DND-41 (cell line): ENCODE measurements at places on chromosomes 2 and 18.
A peak's percentile ranks its signal among the peaks of the same experiment; 100 is the strongest.

DNA sequence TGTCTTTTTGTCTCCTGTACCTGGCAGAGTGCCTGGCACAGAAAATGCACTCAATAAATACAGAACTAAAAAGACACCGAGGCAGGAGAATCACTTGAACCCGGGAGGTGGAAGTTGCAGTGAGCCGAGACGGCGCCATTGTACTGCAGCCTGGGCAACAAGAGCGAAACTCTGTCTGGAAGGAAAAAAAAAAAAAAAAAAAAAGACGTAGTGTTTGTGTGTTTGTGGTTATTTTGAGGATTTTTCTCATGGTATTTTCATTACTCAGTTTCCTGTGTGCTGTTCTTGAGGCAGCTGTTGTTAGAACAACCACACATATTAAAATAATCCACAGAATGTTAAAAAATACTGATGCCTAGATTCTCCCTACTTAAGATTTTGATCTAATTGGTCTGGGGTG lies 519.2 kb upstream of the SPHKAP start:
- DNase-seq, result no peak
- no peaks in the 10 kb centered on the region for H3K4me1 ChIP-seq
- no peaks in the 10 kb centered on the region for H3K27me3 ChIP-seq
- H3K36me3 ChIP-seq, result no peaks in the 10 kb centered on the region

DNA sequence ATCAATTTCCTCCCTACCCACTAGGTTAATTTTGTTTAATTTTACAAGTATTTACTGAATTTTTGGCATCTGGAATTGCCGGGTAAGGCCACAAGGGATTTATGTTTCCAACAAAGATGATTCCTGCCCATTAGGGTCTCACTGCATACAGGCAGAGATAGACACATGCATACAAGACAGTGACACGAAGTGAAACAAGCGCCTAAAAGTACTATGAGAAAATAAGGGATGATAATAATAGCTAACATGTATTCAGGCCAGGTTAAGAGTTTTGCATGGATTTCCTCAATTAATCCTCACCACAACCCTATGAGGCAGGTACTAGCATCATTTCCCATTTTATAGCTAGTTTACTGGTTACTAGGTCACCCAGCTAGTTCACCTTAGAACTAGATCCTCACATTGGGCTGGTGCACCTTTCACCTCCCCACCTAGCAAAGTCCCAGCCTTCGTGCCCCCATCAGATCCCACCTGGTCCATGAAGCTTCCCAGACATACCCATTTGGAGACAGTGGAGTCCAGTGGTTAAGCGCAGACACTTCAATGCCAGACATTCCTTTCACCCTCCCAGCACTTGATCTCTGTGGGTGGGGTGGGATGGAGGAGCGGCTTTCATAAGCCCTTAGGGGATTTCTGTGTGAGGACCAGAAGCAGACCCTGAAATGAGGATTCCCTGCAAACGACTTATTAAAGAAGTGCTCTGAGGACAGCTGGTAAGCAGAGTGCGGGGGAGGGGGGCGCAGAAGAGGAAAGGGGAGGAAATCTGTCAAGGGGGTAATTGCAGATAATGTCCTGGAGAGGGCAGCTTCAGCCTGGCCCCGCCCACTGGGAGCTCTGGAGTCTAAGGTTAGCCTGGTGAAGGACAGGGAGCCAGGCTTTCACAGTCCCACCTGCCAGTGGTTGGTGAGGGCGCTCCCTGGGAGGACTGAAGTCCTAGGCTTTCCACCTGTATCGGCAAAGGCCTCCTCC lies 5.8 kb upstream of the DGUOK start:
- H3K4me3 ChIP-seq, result no peak overlapping the region
- H3K36me3 ChIP-seq, result no peaks in the 10 kb centered on the region
- DNase-seq, result peak; percentile 37
- H3K27ac ChIP-seq, result no peak overlapping the region
- H3K4me1 ChIP-seq, result peaks cover 2% of the 10 kb centered on the region
- no peaks in the 10 kb centered on the region for H3K27me3 ChIP-seq

DNA sequence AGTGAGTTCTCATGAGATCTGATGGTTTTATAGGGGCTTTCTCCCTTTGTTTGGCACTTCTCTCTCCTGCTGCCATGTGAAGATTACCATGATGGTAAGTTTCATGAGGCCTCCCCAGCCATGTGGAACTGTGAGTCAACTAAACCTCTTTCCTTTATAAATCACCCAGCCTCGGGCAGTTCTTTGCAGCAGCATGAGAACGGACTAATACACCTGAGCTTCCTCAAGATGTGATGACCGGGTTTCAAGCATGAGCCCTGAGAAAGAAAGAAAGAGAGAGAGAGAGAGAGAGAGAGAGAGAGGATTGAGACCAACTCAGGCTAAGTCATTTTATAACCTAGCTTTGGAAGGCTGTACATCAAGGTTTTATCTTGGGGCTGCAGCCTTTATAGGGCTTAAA lies 167.7 kb upstream of the SERPINE2 start:
- H3K4me1 ChIP-seq, result no peaks in the 10 kb centered on the region
- no peak overlapping the region for H3K27ac ChIP-seq
- no peak overlapping the region for H3K4me3 ChIP-seq
- no peaks in the 10 kb centered on the region for H3K27me3 ChIP-seq

DNA sequence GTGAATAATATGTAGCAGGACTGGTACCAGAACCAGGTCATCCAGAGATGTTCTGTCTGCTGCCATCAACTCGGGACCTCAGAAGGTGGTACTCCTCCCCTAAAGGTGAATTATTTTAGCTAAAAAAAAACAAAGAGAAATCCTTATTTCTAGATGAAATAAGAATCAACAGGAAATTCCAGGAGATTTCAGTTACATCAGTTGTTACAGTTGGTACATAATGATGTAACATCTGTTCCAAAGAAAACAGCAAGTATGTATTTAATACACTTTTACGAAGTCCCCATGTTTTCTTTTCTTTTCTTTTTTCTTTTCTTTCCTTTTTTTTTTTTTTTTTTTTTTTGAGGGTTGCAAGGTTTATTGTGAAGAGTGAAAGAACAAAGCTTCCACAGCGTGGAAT lies 33.6 kb upstream of the CD28 start:
- no peak for DNase-seq
- H3K27ac ChIP-seq, result peak overlapping the region; percentile 47
- no peaks in the 10 kb centered on the region for H3K27me3 ChIP-seq
- H3K4me3 ChIP-seq, result no peak overlapping the region
- H3K4me1 ChIP-seq, result peaks cover 33% of the 10 kb centered on the region

- no peaks in the 10 kb centered on the region for H3K27me3 ChIP-seq
- no peak overlapping the region for H3K4me3 ChIP-seq
- H3K4me1 ChIP-seq, result no peaks in the 10 kb centered on the region
- H3K27ac ChIP-seq, result no peak overlapping the region
- no peak for DNase-seq
Measured at GRCh38 chr2:108257757-108258331, 18.1 kb downstream of the SULT1C3 start.

DNA sequence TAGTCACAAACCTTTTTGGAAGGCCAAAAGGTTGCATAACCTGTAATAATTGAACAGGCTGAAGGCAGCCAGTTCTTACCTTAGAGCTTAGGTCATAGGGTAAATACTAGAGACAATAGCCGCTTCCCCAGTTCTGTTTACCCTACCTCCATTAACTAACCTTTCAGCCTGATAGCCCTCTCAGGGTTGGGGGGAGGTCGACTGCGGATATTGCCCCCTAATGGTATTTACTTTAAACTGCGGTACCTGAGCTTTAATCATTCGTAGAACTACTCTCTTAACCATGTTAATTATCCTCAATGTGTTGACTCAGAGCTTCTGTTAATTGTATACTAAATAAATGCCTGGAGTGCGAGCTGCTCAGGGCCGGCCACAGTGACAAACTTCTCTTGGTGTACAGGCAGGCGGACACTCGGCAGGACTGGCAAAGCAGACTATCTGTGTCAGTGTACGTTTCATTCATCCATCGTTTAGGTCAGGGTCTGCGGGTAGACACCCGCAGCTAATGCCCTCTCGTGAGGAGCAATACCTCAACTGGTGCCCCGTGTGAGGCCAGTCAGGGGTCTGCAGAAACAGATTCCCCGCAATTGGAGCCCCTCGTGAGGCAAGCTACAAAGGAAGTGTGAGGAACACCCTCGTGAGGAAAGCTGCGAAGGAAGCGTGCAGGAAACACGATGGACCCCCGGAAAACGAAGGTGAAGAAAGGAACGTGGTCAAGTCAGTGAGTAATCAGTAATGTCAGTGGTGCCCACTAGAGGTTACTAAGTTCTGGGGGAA lies 115.3 kb upstream of the SCN7A start:
- no peaks in the 10 kb centered on the region for H3K4me1 ChIP-seq
- no peaks in the 10 kb centered on the region for H3K27me3 ChIP-seq
- H3K4me3 ChIP-seq, result no peak overlapping the region

- H3K27ac ChIP-seq, result no peak overlapping the region
- H3K4me3 ChIP-seq, result no peak overlapping the region
- H3K36me3 ChIP-seq, result no peaks in the 10 kb centered on the region
- H3K27me3 ChIP-seq, result peaks cover 12% of the 10 kb centered on the region
- no peaks in the 10 kb centered on the region for H3K4me1 ChIP-seq
Measured at GRCh38 chr2:26615860-26616705, 25.1 kb downstream of the CIB4 start.

- no peak overlapping the region for H3K4me3 ChIP-seq
- H3K27me3 ChIP-seq, result no peaks in the 10 kb centered on the region
- peaks cover 31% of the 10 kb centered on the region; the same call in 1 of the 2 replicates for H3K36me3 ChIP-seq
- 0 out of 2 replicates have a peak overlapping the region, but pooled peaks have one; percentile 35 for H3K27ac ChIP-seq
- peaks cover 9% of the 10 kb centered on the region for H3K4me1 ChIP-seq
Measured at GRCh38 chr18:46859855-46860254, 57.5 kb downstream of the PIAS2 start.

DNA sequence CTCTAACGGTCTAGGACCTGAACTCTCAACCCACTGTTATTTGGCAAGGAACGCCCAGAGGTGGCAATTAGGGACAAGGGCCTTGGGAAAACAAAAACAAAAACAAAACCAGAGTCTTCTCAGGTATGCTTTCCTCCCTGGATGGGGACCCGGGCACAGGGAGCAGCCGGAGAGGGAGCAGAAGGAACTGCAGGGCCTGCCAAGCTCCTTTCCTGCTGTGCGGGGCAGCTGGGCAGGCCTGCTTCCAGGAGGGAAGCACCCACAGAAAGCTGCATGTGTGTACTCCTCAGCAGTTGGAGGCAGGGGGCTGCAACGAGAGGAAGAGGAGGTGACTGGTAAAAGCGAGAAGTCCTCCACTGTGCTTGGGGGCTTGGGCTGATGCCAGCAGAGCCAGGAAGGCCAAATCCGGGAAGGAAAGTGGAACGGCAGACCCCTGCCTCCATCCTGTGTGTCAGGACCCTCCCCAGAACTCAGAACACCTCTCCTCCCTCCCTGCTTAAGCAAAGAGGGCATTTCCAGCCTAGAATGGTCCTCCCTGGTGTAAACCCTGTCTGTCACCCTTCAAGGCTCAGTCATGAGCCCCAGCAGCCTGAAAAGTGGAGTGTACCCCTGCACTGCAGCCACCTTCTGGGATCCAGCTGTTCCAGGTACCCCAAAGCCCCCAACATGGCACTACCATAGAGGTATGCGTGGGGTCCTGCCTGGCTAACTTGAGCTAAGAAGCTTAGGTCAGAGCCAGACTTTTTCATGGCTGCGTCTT lies 56.3 kb downstream of the DNMT3A start:
- DNase-seq, result no peak
- H3K4me1 ChIP-seq, result peaks cover 21% of the 10 kb centered on the region

- peaks cover 68% of the 10 kb centered on the region for H3K36me3 ChIP-seq
- H3K4me1 ChIP-seq, result 0 out of 2 replicates have a peak, but pooled peaks cover 6% of the 10 kb centered on the region
- H3K4me3 ChIP-seq, result no peak overlapping the region
- H3K27ac ChIP-seq, result peak overlapping the region; percentile 35
- DNase-seq, result no peak
Measured at GRCh38 chr18:13471971-13472628, 253.5 kb downstream of the LDLRAD4 start.

DNA sequence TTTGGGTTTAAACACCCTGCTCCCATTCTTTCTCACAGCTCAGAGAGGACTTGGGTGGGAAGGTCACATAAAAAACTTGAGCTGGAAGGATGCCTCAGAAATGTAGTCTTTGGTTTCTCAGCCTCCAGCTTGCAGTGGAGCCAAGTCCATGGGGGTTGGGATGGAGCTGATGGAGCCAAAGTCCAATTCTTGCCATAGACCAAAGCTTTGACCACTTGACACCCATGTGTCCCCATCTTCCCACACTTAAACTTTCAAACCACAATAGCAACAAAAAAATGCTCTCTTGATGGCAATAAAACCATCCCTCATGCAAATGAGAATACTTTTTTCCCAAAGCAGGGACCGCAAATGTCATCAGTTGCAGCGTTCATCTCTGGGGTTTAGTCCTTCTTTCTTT lies 14.7 kb upstream of the DAW1 start:
- H3K36me3 ChIP-seq, result no peaks in the 10 kb centered on the region
- DNase-seq, result no peak
- no peaks in the 10 kb centered on the region for H3K4me1 ChIP-seq
- H3K4me3 ChIP-seq, result no peak overlapping the region
